ENCODE measurements at places on chromosomes 16 and 17.

DNA sequence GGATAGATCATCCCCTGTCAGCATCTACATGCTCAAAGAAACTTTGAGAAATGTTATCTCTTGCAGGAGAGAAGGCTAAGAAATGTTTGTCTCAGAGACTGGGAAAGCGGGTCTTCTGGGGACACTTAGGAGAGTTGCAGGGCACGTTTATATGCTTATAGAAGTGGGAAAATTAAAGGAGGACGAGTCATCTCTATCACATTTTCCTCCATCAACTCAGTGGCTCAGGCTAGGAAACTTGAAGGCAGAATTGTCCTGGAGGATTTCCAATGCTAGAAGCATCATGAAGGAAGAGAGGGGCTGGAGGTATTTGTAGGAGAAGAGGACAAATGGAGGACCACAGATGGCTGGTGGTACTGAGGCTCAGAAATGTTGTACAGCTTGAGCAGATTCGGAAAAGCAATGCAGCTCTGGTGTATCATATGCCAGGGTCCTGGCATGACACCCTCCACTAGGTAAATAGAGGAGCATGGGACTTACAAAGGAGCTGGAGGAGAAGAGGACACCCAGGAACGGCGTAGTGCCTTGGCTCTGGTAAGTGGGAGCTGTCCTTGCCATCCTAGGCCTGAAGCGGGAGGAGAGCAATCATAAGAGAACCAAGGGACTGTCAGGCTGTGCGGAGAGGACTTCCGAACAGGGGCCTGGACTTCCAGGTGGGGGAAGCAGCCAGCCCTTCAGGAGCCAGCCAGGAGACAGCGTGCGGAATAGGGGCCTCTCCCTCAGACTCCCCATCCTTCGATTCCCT, 4.5 kb upstream of the HS3ST3B1 start:
- DNase-seq: no peak

DNA sequence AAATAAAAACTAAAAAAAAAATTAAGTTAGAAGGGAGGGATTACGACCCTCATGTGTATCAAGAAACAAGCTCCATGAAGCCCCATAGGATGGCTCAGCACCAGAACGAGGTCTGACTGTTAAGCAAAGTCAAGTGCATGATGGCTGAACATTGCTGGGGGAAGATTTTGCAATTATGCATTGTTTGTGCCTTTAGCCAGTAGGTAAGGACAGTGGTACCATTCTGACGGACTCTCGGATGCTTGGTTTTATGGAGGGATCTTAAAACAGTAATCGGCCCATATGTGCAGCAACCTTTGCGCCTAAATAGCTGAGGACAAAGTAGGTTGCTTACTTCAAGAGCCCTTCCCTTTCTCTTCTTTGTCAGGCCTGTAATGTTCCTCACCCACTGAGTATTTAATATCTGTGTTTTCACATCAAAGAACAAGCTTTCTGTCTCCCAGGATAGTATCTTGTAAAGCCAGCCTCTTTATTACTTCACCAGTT, 186.0 kb downstream of the WWOX start:
- no peak for DNase-seq

DNA sequence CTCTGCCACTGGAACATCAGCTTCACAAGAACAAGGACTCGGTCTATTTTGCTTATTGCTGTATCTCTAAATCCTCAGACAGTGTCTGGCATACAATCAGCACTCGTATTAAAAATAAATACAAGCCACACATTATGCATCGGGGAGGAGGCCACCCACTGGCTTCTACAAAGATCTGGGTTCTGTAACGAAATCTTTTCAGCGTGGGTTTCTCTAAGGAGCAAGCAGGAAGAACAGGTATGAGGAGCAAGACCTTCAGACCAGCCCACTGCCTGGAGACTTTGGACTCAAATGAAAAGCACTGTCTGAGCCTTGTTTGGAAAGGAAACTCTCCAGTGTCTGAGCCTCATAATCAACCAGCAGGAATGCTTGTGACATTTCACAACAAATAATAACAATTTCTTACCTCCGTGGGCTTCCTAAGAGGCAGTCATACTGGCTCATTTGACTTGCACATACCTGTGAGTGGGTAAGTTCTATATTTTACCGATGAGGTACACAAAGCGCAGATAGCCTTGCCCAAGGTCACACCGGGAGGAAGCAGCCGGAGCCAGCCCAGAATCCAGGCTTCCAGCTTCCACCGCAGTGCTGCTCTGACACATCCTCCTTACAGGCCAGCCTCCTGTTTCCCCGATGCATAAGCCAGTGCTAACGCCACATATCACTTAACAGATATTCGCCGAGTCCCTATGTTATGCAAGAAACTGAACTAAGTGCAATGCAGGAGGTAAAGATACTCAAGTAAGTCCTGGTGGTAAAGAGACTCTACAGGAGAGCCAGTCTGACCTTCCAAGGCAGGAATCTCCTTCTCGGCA, 118.6 kb upstream of the TNRC6C start:
- DNase-seq: no peak

DNA sequence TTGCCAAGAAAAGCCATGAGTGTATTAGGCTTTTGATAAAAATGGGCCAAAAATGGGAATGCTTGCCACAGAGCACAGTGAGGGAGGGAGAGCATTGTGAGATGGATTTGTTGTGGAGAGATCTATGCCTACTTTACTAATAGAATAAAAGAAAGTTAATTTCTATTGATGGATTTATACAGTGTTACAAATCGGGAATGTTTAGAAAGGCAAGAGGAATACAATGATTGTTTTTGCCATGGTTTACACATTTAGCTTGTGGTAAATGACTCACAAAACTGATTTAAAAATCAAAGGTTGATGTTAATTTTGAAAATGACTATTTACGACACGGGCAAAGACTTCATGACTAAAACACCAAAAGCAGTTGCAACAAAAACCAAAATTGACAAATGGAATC, 16.6 kb downstream of the CCL4 start:
- DNase-seq: no peak

GRCh38 chr16:20812510-20812909, 6.2 kb downstream of the REXO5 start:
- no peak for DNase-seq

GRCh38 chr16:77297996-77298395, 98.8 kb downstream of the SYCE1L start:
- DNase-seq: peak; percentile 79

- DNase-seq: peak; percentile 53
Observed at GRCh38 chr16:74726716-74727115, 26.1 kb upstream of the MLKL start.

- DNase-seq: no peak
Observed at GRCh38 chr16:31377210-31377903, 15.8 kb upstream of the ITGAD start.

DNA sequence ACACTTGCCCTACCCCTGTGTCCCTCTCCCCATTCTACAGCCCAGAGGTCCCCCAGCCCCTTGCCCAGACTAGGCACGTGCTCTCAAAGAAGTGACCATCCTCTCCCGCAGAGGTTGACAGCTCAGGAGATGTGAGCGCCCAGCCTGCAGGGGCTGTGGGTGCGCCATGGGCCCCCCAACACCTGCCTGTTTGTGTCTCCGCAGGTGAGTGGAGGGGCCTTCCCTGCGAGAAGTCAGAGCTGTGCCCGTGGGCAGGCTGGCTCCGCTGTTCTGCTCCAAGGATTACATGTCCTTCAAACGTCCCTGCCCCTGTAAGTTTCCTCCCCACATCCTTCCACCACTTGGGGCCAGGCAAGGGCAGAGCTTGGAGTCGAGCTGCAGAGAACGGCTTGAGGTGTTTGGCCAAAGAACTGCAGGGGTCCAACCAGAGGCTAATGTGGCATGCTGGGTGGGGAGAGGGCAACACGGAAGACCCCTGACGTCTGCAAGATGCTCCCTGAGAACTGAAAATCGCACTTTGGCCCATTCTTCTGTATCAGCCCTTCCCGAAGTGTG, 10.4 kb downstream of the BEAN1 start:
- DNase-seq: no peak

GRCh38 chr16:74297145-74297665, 591 bp downstream of the PSMD7 start:
- DNase-seq: no peak

DNA sequence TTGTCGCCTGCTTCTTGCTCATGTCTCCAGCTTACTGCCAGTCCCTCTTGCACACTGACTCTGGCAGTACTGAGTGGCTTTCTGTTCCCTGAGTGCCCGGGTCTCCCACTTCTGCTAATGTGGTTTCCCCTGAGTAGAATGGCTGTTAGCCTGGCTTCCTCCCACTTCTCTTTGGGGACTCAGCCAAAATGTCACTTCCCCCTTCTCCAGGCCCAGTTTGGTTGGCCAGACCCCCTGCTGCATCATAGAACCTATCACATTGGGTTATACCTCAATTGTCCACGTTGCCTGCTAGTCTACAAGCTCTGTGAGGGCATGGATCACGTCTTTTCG, 304.4 kb downstream of the HS3ST3B1 start:
- no peak for DNase-seq

GRCh38 chr17:38453951-38454421, 25.7 kb downstream of the ARHGAP23 start:
- DNase-seq: peak; percentile 78

- no peak for DNase-seq
Observed at GRCh38 chr17:28864991-28865849, 10.4 kb downstream of the ERAL1 start.

DNA sequence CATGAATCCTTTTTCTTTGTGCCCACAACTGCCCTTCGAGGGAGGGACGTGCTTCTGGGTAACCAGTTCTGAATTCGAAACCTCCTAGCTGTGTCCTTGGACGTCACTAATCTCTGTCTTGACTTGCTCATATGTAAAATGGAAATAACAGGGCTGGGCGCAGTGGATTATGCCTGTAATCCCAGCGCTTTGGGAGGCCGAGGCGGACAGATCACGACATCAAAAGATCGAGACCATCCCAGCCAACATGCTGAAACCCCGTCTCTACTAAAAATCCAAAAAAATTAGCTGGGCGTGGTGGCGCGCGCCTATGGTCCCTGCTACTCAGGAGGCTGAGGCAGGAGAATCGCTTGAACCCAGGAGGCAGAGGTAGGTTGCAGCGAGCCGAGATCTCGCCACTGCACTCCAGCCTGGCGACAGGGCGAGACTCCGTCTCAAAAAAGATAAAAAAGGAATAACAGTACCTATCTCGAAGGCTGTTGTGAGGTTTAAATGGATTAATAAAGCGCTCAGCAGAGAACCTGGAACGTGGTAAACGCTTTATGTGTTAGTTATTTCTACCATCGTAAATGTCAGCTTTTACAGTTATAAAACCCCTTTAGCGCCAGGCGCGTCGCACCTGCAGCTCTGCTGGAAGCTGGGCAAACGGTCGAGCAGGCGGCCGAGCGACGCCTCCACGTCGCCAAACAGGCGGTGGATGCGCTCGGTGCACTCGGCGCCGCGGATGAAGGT, 641 bp downstream of the COG8 start:
- no peak for DNase-seq

DNA sequence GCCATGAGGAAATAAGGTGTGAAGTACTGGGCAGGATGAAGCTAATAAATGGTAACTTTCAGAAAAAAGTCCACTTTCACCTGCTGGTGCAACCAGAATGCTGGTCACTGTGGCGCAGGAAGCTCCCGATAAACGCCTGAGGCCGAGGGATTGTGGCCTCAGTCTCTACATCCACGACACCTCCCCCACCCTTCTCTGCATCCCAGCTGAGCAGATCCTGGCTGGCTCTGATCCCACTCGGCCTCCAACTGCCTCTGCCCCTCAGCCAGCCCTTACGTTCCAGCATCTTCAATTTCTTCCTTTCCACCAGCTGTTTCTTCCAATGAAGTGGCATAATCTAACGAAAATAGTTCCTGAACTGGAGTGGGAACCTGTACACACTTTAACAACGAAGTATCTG, 49.5 kb downstream of the COX4I1 start:
- no peak for DNase-seq

- DNase-seq: no peak
Observed at GRCh38 chr16:35678-36305, 17.6 kb downstream of the POLR3K start.

DNA sequence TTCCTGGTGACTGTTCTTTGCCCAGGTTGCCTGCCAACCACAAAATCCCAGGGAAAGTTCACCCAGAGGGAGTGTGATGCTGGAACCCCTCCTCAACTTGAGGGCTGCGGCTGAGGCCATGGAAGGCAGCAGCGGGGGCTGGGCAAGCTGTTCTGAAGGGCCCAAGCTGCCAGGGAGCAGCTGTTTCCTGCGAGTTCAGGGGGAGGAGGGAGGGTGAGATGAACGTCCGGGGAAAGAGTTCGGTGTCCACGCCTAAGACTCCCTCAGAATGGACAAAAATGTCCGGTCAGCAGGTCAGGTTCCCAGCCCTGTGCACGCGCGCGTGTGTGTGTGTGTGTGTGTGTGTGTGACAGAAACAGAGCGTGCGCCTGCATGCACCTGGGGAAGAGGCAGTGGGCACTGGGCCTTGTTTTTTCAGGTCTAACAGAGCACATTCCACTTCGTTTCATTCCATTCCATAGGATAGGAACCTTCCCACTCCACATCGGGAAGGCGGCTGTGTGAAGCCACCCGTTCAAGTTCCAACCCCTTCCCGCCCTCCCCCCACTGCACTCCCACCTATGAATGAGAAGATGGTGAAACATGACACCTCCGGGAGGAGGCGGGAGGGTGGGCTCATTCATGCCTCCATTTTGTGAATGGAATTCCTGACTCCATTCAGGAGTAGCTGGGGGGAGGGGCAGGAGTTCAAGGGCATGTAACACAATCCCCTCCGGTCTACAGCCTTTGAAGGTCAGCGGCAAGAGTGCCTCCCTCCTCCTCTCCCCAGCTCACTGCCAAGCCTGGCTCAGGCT, 15.7 kb downstream of the ETV4 start:
- DNase-seq: no peak

GRCh38 chr17:28749516-28750177, 5.8 kb downstream of the TRAF4 start:
- no peak for DNase-seq

GRCh38 chr17:82830249-82830661, 9.6 kb downstream of the ZNF750 start:
- DNase-seq: no peak

- no peak for DNase-seq
Observed at GRCh38 chr16:54290833-54291655, 4.5 kb upstream of the IRX3 start.

DNA sequence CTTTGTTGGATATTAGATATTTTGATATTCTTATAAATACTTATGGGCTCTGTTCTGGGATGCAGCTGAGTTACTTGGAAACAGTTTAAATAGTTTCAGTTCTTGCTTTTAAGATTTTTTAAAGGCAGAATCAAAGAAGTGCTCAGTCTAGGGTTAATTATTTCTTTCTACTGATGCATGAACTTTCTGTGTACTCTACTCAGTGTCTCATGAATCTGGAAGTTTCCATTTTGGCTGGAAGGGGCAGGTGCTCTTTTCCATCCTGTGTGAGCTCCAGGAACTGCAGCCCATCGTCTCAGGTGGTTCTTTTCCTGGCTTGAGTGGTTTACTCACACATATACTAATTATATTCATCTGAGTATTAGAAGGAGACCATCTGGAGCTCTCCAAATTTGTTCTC, 61.1 kb upstream of the CPHXL start:
- DNase-seq: no peak

GRCh38 chr17:65346166-65346565, 209.0 kb downstream of the RGS9 start:
- peak; percentile 34 for DNase-seq
